Pulmonary artery endothelial cell (primary cell): ENCODE measurements at places on chromosomes 6 and 20.

GRCh38 chr6:127606131-127606562 lies 29.2 kb downstream of the C6orf58 start:
- DNase-seq = no peak

- DNase-seq = peak; percentile 100
Observed at GRCh38 chr6:144349690-144350527, 64.8 kb downstream of the UTRN start.

- no peak for DNase-seq
Observed at GRCh38 chr6:66245231-66245630, 538.2 kb upstream of the EYS start.

- no peak for DNase-seq
Observed at GRCh38 chr6:80439721-80440470, 333.4 kb downstream of the BCKDHB start.

GRCh38 chr20:62149532-62150309 lies 6.2 kb downstream of the SS18L1 start:
- DNase-seq = no peak

- DNase-seq = no peak
Observed at GRCh38 chr6:48994811-48995210, 468.2 kb downstream of the MMUT start.

GRCh38 chr6:75489025-75489424 lies 4.6 kb downstream of the FILIP1 start:
- no peak for DNase-seq

DNA sequence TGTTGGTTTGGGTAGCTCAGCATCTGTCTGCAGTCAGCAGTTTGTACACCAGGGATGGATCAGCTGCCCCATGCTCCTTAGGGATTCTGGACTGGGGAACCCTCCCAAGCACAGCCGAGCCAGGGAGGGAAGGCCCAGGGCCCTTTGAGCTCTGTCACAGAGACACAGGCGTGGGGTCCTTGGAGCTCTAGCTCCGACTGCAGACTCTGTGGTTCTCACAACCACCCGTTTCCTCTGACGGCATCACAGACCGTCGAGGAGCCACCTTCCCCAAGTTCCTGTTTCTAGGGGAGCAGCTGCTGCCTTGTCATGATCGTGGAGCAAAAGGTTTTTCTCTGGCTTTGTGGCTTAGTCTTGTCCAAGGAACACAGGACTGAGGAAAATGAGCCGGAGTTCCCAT lies at the start of gene SLA2:
Gene SLA2 (minus strand): TSS at position 199 of the 400 bp plus-strand sequence. CDS start 4,861 bp downstream, outside the sequence.
- no peak for DNase-seq

DNA sequence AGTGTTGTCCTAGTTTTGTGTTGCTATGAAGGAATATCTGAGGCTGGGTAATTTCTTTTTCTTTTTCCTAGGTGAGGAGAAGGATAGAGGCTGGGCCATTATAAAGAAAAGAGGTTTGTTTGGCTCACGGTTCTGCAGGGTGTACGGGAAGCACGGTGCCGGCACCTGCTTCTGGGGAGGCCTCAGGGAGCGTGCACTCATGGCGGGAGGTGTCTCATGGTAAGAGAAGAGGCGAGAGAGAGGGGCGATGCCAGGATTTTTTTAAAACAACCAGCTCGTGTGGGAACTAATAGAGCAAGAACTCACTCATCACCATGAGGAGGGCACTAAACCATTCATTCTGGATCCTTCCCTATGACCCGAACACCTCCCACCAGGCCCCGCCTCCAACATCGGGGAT lies 14.2 kb upstream of the NPBWR2 start:
- no peak for DNase-seq

DNA sequence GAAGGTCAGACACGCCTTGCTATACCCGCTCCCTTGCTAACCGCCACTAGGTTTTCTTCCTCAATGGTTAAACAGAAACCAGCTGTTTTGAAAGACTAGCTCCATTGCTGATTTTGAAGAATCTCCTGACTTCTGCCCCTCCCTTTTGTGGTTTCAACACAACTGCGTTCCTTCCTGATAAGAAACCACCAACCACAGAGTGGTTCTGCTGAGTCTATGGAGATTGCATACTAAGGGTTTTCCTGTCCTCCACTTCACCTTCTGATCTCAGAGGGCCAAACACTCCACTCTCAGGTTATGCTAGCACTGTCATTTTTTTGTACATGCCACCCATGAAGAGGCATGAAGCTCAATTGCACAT lies 207.9 kb downstream of the MYLK4 start:
- DNase-seq = no peak

- no peak for DNase-seq
Observed at GRCh38 chr6:83442752-83443151, 11.9 kb upstream of the ME1 start.

GRCh38 chr6:32313964-32314363 lies 57.7 kb downstream of the TSBP1 start:
- no peak for DNase-seq

- DNase-seq = no peak
Observed at GRCh38 chr6:50185006-50185405, 135.3 kb upstream of the DEFB112 start.

DNA sequence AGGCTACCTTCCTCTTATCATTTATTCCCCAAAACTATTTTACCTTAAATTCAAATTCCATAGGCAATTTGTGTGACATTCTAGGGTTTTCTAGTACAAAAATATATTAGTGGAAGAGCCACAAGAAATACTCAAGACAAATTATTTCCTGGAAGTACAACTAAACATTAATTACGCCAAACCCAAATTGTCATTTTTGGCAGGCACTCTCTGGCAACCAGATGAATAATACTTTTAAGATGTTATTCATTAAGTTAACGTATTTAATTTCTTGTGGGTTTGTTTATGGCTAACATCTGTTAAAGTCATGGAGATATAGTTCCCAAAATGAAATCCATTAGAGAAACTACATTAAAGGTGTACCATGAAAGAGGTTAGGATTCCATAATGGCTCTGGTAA lies 40.5 kb downstream of the HMGN3 start:
- DNase-seq = no peak

- DNase-seq = no peak
Observed at GRCh38 chr6:148316308-148316707, 26.3 kb upstream of the SASH1 start.

DNA sequence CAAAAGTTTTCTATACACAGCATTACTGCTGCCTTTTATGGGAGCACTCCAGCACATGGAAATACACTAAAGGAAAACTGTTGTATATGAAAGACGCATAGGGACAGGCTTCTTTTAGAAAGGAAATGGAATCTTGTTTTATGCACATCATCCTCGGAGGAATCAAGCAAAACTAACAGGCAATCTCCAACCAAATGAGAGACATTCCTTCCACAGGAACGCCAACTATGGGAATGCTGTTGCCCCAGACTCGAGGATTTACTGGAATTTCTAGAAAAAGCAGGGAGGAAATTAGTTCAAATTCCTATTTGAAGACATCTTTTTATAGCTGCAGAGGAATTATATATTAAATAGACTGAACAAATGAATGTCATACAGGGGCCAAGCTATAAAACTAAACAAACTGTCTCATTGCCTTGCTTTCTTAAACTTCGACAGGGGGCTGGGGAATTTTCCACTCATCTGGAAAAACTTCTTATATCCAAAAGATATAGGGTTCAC lies 52.2 kb downstream of the LYRM4 start:
- no peak for DNase-seq

DNA sequence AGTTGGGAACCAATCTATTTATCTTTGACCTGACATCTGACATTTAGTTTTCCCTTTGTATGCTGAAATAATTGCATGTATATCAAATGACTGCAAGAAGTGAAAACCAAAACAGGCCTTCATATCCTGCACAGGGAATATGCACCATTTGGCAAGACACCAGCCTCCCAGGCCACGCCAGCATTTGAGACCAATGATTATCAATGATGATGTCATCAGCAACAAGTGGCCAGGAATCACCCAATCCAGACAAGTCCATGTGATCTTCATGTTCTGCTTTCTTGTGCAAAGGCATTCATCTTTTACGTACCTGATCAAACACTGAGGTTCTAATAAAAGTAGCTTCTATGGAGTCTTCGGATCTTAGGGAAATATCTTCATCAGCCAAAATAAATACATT lies 107.4 kb upstream of the TENT5A start:
- no peak for DNase-seq

- no peak for DNase-seq
Observed at GRCh38 chr6:46246081-46246480, 75.3 kb upstream of the ENPP5 start.

GRCh38 chr6:37027036-37027720 lies 21.7 kb downstream of the FGD2 start:
- no peak for DNase-seq

DNA sequence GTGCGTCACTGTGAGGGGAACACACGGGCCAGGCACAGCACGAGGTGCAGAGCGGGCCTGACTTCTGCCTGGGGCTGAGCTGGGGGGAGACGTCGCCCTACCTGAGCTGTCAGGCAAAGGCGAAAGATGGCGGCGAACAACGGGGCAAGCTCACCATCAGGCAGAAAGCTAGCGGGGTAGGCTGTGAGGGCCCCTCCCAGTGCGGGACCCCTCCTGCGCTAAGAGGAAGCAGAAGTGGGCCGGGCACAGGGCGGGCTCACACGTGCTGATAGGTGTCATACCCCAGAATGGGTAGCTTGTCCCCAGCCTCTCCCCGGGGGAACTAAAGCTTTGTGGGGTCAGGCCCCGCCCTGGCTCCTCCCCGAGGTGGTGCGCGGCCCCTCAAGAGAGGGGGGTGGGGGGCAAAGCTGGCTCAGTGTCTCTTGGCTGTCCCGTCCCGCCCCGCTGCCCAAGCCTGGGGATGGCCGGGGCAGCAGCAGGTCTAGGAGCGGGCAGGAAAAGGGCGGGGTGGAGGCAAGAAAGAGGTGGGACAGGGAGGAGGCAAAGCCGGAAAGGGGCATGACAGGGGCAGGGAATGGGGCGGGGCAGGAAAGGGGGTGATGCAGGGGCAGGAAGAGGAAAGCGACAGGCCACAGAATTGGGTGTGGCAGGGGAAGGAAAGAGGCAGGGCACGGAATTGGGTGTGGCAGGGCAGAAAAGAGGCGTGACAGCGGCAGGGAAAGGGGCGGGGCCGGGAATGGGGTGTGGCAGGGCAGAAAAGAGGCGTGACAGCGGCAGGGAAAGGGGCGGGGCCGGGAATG lies 14.7 kb downstream of the UCKL1 start:
- DNase-seq = no peak

DNA sequence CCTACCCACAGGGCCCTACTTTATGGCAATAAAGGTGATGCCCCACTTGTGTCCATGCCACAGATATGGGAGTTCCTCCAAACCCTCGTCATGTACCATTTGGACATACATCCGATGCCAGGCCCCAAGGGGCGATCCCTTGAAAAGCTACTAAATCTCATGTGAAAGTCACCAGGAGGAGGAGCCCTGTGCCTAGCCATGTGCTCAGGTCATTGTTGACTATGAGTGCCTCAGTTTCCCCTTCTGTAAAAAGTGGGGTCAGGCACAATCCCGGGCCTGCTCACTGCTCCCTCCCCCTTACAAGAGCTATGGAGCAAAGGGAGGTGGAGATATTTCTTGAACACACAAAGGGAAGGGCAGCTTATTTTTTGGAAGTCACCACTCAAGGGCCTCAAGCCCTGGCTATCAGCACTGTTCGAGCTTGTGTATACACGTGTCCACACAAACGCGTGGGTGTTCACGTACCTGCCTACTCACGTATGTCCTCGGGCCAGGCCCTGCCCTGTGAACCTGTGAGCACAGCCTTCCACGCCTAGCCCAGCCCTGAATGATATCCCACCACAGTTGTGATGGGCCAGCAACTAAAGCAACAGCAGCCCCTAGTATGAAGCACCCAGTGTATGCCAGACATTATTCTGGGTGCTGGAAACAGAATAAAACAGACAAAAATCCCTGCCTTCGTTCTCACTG lies 1.9 kb downstream of the ACTL10 start:
- DNase-seq = no peak

DNA sequence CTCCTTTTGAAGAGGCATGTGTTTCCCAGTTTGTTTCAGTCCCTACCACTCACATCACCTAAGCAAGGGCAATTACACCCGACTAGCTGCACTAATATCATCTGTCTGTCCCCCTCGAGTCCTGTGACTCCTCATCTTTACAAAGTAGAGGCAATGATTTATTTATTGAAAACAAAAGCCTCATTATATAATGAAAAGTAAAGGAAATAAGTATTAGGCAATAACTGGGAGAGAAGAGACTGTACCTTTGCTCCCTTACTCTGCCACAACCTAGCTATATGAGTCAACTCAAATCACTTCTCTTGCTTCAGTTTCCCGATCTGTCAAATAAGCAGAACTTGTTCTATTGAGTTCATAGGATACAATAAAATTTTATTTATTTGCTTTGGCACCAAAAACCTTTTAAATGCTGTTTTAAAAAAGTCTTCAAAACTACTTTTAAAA lies 38.9 kb downstream of the CSNK2A1 start:
- DNase-seq = no peak

DNA sequence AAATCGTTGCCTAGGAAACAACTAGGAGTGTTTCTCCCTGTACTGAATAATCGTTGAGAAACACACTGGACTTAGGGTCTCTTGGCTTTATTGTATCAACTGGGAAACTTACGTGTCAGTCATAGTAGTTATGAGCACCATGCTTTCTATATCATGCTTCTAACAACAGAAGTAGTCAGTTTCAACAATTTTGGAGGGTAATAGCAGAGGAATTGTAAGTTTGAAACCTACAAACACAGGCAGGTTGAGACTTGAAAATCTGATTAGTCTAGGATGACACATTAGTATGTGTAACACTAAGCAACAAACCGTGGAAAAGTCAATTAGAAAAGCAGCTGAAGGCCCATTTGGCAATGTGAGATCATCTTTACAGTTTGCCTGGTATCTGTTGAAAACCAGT lies 43.9 kb upstream of the FABP7 start:
- DNase-seq = no peak

- no peak for DNase-seq
Observed at GRCh38 chr6:84360039-84360438, 132.6 kb upstream of the CEP162 start.

- DNase-seq = no peak
Observed at GRCh38 chr20:14745830-14746229, 408.4 kb upstream of the FLRT3 start.

GRCh38 chr6:10156875-10157274 lies 258.0 kb downstream of the TFAP2A start:
- DNase-seq = no peak

DNA sequence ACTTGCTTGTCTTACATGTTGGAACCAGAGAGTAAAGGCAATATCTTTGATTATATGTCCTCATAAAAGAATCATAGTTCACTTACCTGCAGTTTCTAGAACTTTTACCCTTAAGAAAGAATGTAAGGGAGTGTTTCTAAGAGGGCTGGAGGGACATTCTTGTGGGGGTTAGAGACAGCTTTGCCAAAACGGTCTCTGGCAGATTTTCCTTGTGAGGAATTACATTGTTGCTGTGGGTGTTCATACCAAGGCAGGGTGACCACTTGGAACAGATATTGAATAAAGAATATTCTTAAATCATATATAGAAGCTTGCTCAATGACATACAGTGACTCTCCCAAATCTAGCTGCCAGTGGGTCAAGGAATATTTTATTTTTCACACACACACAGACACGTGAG lies 517.6 kb upstream of the SOX4 start:
- no peak for DNase-seq

DNA sequence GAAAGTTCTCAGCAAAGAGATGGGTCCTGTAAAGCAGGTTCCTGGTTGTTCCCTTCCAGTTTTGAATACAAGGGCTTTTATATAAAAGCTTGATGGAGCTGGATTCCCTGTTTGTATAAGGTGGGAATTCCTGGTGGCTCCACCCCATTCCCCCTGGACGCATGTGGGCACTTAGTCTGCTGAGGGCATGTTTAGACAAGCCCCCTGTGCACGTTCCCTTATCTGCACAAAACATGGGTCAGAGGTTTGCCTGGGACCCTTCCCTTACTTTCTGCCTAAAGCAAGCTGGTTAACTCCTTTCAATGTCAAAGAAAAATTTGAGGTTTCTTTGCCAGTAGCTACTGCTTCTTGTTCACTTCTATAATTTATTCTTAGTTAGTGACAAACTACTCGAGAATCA lies 181.1 kb downstream of the BCKDHB start:
- DNase-seq = no peak
